Left lung (tissue), 14 donors: ENCODE measurements at places on chromosomes 3 and 15. TPM values are rescaled to one million over a fixed set of nuclear protein-coding genes. Genes with fewer than 3 reads are reported as not detected.
A peak's percentile ranks its signal among the peaks of the same experiment; 100 is the strongest.

Gene DAPK2
- polyA plus RNA-seq: 18.3 TPM

Gene PPP1R14D
- polyA plus RNA-seq: 0.27 TPM

Gene FAM3D
- polyA plus RNA-seq: 3.4 TPM

Gene TGM4
- 0.12 TPM for polyA plus RNA-seq

Gene SNX22
- polyA plus RNA-seq: 3.0 TPM

Gene FOXB1
- not detected for polyA plus RNA-seq

Gene TFRC
- polyA plus RNA-seq: 48.1 TPM

Gene C2CD4A
- polyA plus RNA-seq: 0.06 TPM

Gene POU1F1
- polyA plus RNA-seq: not detected

DNA sequence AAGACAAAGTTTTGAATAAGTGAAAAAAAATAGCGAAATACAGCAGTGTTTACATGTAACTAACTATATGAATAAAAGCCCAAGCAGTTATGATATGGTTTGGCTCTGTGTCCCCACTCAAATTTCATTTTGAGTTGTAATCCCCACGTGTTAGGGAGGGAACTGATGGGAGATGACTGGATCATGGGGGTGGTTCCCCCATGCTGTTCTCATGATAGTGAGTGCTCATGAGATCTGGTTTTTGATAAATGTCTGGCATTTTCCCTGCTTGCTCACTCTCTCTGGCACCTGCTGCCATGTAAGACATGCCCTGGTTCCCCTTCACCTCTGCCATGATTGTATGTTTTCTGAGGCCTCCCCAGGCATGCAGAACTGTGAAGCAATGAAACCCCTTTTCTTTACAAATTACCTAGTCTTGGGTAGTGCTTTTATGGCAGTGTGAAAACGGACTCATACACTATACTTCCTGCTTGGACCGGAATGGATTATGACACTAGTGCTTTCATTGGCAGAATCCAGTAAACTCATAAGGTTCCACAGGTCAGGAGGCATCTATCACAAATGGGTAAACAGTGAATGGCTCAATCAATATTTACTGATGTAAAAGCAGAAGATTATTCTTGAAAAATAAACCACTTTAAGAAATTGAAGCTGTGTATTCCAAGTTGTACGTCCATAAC lies 192.1 kb downstream of the CBLB start:
- DNase-seq: no peak

GRCh38 chr3:194323785-194324735 lies 27.1 kb downstream of the CPN2 start:
- peak; percentile 68 for DNase-seq

DNA sequence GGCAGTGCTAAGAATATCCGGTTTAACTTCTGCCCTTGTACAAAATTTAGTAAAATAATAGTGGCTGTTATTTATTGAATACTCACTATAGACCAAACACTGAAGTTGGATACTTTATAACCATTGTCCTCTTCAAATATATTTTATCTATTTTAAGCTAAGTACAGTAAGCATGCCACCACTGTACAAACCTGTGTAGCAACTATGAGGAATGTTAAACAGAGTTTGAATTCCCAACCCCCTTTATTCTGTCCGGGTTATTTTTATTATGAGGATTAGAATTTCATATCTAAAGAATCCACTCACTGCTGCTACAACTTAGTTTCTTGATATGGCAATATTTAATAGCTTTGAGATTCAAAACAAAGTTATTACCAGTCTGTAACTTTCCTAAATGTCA lies 203.5 kb upstream of the RBMS3 start:
- no peak for DNase-seq

DNA sequence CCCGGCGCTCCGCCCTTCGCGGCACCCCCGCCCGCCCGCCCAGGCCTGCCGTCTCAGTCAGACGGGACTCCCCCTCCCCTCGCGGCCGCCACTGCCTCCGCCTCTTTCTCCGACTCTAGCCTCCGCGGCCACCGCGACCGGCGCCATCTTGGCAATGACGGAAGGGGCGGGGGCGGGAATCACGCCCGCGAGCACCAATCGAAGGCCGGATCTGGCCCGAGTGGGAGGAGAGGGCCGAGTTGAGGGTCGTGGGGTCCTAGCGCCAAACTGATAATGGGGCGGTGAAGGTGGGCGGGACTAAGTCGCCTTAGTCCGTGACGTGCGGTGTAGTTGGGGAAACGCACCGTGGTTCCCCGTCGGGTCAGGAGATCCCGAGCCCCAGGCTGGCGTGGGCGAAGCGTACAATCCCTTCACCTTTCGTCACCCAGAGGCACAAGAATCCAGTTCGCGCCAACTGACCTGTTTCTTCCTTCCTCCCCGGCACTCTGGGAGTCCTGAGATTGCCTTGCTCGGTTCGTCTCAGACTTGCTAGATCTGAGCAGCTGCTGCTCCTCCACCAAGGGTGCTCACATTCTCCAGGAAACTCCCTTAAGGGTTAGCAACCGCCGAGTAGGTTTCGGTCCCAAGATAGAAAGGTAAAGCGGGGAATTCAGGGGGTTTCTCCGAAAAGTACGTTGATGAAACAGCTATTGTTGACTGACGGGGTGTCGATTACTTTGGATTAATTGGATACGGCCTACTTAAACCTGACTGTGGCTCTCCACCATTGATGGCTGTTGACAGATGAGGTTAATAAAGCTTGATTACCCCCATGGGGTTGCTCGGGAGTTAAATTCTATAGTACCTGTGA lies at the start of gene DENND4A:
DENND4A (minus strand) TSS at position 156 of the 850 bp plus-strand sequence. CDS start 35,843 bp downstream, outside the sequence.
- peak; percentile 99 for DNase-seq

DNA sequence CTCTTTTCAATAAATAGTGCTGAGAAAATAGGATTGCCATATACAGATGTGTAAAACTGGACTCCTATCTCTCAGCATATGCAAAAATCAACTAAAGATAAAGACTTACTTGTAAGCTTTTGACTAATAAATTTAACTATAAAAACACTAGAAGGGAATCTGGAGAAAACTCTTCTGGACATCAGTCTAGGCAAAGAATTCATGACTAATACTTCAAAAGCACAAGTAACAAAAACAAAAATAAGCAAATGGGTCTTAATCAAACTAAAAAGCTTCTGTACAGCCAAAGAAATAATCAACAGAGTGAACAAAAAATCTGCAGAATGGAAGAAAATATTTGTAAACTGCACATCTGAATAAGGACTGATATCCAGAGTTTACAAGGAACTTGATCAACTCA lies 1122.2 kb downstream of the TBL1XR1 start:
- DNase-seq: no peak

DNA sequence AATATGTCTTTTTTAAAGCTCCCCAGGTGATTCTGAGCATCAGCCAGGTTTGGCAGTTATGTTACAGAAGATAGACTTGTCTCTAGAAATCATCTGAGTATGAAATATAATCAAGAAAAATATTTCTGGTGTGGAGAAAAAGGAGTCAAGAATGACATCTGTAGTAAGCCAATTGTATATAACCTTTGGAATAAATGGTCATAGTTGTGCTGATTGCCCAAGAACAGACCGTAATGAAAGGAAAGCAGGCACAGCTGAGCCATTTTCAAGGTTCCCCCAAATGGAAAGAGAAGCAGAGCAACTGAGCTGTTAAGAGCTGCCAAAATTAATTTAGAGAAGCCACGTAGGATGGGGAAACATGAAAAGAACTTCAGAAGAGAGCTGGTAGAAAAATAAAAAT lies 26.6 kb downstream of the GOLM2 start:
- no peak for DNase-seq

- no peak for DNase-seq
Measured at GRCh38 chr3:181610083-181610972, 101.4 kb upstream of the SOX2 start.

DNA sequence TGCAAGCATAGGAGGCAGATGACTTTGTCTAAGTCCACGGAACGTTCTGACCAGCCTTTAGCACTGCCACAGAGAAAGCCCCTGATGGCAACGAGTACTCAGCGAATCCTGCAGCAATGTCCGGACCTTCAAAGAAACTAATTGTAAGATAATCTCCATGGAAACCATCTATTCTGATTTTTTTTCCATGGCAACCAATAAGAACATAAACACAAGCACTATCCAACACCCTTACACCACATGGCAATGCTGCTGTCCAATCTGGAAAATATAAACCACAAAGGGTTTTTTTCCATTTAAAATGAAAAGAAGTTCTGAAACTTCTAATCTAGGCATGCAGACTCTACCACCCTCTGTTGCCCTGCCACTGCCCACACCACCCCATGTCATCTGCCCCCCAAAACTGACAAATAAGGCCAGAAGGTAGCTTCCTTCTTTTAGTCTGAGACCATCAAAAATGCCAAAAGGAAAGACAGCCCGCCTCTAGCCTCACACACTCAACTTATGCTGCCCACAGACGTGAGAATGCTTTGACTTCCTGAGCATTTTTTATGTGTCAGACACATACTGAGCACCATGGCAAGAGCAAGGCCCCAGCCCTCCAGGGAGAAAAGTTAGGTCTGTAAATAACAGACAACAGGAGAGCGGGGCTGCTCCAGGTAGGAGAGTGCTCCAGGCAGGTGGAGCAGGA lies 44.5 kb downstream of the POC1A start:
- no peak for DNase-seq

- peak; percentile 44 for DNase-seq
Measured at GRCh38 chr3:129827765-129828164, 65.7 kb downstream of the TMCC1 start.

DNA sequence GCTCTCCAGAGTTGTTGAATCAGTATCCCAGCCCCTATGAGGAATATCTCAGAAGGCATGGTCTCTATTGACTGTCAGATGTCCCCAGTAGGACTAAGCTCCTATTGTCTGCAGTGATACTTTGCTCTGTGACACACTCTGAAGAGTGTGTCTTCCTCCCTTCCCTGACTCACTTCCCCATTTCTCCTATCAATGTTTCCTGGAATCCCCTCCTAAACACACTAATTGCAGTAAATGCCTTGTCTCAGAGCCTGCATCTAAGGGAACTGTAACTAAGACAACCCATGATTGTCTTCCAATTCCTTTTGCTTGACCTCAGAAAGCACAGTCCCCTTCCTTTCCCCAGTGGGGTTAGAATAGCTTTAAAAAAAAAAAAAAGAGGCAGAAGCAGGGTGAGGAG lies 397.3 kb upstream of the PROK2 start:
- DNase-seq: no peak

DNA sequence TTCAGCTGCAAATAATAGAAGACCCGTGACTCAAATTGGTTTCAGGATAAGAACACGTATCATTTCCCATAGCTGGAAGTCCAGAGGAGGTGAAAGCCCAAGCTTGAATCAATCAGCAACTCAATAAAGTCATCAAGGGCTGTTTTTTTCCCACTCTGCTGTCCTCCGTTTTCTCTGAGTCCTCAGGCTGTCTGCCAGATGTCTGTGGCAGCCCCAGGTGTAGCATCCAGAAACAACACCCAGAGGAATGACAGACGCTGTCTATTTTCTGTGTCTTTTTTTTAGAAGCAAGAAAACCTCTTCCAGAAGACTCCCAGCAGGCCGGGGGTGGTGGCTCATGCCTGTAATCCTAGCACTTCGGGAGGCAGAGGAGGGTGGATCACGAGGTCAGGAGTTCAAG lies 204.4 kb downstream of the FAM43A start:
- DNase-seq: no peak

DNA sequence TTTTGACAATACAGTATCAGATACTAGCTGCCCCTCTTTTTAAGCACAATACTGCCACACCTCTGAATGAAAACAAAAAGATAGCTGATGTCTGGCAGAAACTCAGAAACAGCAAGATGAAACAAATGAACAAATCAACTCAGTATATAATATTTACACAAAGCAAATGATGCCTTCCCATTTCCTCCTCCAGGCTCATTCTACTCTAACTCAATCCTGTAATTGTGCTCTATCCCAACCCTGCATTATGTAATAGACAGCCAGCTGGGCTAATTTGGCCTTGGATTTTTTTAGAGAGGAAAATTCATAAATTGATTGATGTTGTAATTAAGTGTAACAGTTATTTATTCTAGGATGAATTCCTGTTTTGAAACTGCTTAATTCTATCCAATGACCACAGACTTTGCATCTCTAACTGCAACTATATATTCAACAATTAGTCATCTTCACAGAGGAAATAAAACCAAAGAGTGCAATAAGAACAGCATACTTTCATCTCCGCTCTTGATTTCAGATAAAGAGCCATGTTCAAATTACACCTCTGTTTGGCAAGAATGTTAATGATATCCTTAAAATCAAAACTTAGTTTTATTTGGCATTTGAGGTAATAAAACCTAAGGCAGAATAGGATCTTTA lies 6.1 kb downstream of the ATG3 start:
- no peak for DNase-seq

- DNase-seq: no peak
Measured at GRCh38 chr15:51798281-51798680, 31.2 kb upstream of the TMOD3 start.

GRCh38 chr15:75775296-75776064 lies 62.8 kb upstream of the CSPG4 start:
- no peak for DNase-seq

DNA sequence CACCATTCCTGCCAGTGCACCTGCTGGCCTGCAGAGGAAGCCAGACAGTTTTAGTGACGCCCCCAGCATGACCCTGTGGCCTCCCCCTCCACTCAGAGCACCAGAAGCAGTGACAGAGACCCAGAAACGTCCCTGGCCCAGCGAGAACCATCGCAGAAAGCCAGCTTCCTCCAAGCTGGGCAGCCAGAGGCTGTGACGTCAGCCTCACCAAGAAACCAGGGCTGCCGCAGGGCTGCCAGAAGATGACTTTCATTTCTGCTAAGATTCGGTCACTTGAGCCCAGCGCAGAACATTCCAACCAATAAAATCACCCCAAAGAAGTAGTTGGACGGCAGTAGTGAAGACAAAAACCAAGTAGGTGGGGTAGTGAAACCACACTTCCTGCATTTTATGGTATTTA lies 29.6 kb upstream of the RPL32 start:
- DNase-seq: no peak

DNA sequence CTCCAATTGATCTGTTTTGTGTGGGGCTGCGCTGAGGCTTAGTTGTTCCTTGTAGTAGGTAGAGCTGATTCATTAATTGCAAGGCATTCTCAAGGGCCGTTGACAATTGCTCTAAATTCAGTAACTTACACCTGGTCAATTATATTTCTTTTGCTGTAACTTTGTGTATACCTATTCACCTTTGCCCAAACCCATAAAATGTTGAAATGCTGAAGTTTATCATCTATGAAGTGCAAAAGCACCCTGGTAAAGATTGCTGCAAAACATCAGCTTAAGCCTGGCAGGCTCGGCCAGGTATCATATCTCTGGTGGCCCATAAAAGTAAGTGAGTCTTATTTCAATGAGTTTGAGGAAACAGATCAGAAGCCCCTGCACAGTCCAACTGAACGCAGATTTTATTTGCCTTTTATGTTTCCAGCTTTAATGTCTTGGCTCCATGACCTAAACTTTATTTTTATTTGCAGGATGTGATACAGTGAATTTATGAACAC lies 203.6 kb upstream of the SLCO3A1 start:
- no peak for DNase-seq

DNA sequence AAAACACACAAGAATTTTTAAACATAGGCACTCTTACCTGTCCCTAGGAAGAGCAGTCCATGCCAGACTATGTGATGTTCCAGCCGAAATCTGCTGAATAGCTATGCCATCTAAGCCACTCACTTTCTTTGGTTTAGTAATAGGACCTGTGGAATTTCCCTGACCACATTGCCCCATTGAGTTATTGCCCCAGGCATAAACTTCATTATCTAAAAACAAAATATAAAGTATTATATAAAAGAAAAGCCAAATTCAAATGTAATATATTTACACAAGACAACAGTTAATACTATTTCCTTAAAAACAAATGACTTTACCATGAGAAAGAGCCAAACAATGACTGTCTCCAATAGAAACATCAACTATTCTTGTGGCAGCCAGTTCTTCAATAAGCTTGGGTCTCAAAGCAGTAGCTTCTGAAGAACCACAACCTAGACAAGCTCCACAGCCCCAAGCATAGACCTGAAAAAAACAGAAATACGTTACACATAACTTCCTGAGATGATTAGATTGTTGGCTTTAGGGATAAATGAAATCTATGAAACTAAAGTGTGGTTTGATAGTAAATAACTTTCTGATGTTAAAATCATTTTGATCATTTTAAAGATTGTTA lies 84.3 kb downstream of the HERC1 start:
- DNase-seq: no peak
